Vein endothelial cell (primary cell): ENCODE measurements at places on chromosomes 5 and 9. TPM values are rescaled to one million over a fixed set of nuclear protein-coding genes. Genes with fewer than 3 reads are reported as not detected.

The CTXN3 gene
- not detected in 2 replicates for total RNA-seq

The FAM81B gene
- total RNA-seq: under 0.01 TPM in 1 of 2 replicates, not detected in the other

The PHYHD1 gene
- 0.19 and 1.3 TPM in 2 replicates for total RNA-seq

The PCA3 gene
- 0.29 and 0.33 TPM in 2 replicates for total RNA-seq

The IPPK gene
- total RNA-seq: 15.0 and 20.1 TPM in 2 replicates

The GMCL2 gene
- under 0.01 TPM in 1 of 2 replicates, not detected in the other for total RNA-seq

The CFAP157 gene
- not detected in 2 replicates for total RNA-seq

The ZMAT2 gene
- total RNA-seq: 25.2 and 32.4 TPM in 2 replicates

The IFNA8 gene
- total RNA-seq: not detected in 2 replicates

The GABRA1 gene
- not detected in 2 replicates for total RNA-seq

The MARCOL gene
- not detected in 2 replicates for total RNA-seq

The AQP7 gene
- total RNA-seq: 0.19 TPM in 1 of 2 replicates, not detected in the other

The GHR gene
- total RNA-seq: 2.3 and 2.4 TPM in 2 replicates

The UBE2D2 gene
- 76.8 and 92.5 TPM in 2 replicates for total RNA-seq

The GSN gene
- total RNA-seq: 359 and 370 TPM in 2 replicates

The ARL14EPL gene
- 0.33 and 0.67 TPM in 2 replicates for total RNA-seq

The MAMDC2 gene
- total RNA-seq: 8.5 and 23.2 TPM in 2 replicates

The TXNDC15 gene
- total RNA-seq: 58.5 and 70.6 TPM in 2 replicates

The PDGFRB gene
- 1.3 and 5.9 TPM in 2 replicates for total RNA-seq

The TRPM6 gene
- total RNA-seq: 0.38 and 0.65 TPM in 2 replicates

The SARDH gene
- 0.33 and 0.67 TPM in 2 replicates for total RNA-seq

The SUSD1 gene
- total RNA-seq: 38.0 and 47.0 TPM in 2 replicates

The PPP3R2 gene
- not detected in 2 replicates for total RNA-seq

The TBC1D2 gene
- 6.4 and 8.5 TPM in 2 replicates for total RNA-seq

The PRDM9 gene
- total RNA-seq: not detected in 2 replicates

The PDCD1LG2 gene
- 7.6 and 11.4 TPM in 2 replicates for total RNA-seq

The DMRT2 gene
- total RNA-seq: not detected in 2 replicates

The PCDHB8 gene
- 0.29 and 1.3 TPM in 2 replicates for total RNA-seq

The GOLPH3 gene
- total RNA-seq: 59.4 and 62.5 TPM in 2 replicates

The SIGMAR1 gene
- total RNA-seq: 70.1 and 78.1 TPM in 2 replicates

The UAP1L1 gene
- total RNA-seq: 19.9 and 21.5 TPM in 2 replicates

The GPR151 gene
- total RNA-seq: not detected in 2 replicates

The FST gene
- 1.9 and 6.9 TPM in 2 replicates for total RNA-seq

The GPRIN1 gene
- total RNA-seq: 9.5 and 11.4 TPM in 2 replicates

The HAVCR2 gene
- total RNA-seq: under 0.01 and 0.67 TPM in 2 replicates
